Activated CD4-positive, alpha-beta T cell treated with anti-CD3 and anti-CD28 coated beads, Interleukin-2, amount 50 U/mL, for 24 hours (primary cell): ENCODE measurements at places on chromosomes 2 and 18.

GRCh38 chr2:18703555-18703954 is 114.2 kb upstream of the NT5C1B start:
- no peak for DNase-seq

- no peak for DNase-seq
These were observed 95.0 kb downstream of the RNF144A start for GRCh38 chr2:7012141-7012764.

DNA sequence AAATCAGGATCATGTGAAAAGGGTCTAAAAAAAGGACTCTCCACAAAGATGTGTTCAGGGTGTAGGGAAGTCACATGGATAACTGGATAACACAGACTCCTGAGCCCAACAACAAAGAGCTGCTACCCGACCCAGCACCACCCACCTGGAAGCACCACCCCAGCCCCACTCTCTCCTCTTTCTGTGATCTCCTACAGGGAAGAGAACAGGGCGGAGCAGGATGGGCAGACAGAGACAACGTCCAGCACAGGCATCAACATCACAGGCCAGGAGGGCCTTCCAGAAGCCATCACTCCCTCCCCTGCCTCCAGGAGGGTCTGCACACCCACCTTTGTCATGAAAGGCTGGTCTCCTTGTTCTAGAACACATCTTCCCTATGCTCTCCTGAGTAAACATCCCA is 1.3 kb upstream of the CIB4 start:
- no peak for DNase-seq

GRCh38 chr2:203876328-203876727 is 8.8 kb downstream of the CTLA4 start:
- DNase-seq = no peak

GRCh38 chr2:43461453-43462073 is 134.3 kb downstream of the THADA start:
- DNase-seq = no peak

- DNase-seq = no peak
These were observed 22.4 kb downstream of the RRM2 start for GRCh38 chr2:10144771-10145518.

- DNase-seq = no peak
These were observed 62.0 kb downstream of the POLE4 start for GRCh38 chr2:75020476-75020875.

DNA sequence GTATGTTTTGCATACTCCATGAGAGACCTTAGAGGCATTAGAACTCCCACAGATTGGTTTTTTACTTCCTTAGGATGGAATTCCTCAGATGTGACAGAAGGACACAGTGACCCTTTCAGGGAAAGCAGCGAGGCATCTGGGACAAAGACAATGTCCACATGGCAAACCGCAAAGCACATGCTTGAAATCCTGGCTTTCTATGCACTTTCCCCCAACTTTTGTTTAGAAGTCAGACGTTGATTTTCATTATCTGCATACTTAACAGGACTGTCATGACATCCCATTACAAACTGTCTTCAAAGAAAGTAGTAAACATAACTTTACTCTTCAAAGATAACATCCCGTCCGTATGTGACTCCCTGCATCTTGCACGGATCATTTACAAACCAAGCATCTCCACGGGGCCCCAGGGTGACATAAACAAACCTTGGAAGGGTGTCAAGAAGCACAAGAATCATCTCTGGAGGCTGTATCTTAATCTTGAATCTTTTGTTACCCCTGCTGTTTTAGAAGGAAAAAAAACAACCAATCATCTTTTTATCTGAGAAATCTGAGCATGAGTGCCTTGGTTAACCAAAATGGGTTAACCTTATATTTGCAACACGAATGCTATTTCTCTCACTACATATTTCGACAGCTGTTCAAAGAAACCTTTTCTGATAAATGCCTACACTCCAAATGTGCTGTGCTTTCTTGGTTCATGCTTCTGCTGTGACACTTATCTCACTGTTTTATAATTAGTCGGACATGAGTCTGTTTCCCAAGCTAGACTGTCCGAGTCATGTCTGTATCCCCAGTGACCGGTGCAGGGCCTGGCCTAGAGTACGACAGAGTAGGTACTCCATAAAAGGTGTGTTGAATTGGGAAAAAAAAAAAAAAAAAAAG is 90.8 kb downstream of the CCBE1 start:
- no peak for DNase-seq

DNA sequence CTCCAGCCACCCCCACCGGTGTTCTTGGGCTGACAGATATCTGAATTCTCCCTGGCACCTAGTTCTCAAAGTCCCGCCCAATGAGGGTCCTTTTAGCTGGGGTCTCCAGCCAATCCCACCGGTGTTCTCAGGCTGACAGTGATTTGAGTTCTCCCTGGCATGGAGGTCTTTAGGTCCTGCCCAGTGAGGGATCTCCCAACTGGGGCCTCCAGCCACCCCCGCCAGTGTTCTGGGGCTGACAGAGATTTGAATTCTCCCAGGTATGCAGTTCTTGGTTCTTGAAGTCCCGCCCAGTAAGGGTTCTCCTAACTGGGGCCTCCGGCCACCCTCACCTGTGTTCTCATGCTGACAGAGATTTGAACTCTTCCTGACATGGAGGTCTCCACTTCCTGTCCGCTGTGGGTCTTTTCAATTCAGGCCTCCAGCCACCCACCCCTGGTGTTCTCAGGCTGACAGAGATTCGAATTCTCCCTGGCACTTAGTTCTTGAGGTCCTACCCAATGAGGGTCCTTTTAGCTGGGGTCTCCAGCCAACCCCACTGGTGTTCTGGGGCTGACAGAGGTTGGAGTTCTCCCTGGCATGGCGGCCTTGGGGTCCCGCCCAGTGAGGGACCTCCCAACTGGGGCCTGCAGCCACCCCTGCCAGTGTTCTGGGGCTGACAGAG is 154.6 kb downstream of the ANKRD36 start:
- no peak for DNase-seq

DNA sequence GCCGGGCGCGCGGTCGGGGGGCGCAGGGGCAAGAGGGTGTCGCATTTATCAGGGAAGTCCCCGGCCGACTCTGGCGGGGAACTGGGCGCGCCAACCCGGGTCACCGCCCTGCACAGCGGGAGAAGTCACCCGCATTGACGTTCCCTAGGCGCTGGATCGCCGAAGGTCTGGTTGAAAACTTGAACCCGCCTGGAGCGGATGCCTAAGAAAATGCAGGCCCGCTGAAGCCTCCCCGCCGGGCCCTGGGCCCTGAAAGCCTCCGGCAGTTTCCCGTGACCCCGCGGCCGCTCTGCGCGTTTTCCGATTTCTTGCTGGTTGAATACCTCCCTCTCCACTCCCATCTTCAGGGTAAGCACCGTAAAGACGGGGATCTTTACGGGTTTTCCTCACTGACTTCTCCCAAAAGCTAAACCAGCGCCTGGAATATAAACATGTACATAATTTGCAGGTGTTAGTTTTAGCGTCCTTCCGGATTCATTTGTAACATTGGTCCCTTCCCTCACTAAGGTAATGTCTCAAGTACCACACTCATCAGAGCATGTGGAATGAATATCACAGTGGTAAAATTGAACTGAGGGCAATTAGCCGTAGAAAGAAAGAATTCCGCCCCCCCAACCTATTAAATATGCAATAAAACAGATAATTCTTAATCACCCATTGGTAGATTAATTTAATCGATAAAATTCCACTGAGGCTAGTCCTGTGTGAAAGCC is 675 bp upstream of the SPIRE1 start:
- DNase-seq = no peak

DNA sequence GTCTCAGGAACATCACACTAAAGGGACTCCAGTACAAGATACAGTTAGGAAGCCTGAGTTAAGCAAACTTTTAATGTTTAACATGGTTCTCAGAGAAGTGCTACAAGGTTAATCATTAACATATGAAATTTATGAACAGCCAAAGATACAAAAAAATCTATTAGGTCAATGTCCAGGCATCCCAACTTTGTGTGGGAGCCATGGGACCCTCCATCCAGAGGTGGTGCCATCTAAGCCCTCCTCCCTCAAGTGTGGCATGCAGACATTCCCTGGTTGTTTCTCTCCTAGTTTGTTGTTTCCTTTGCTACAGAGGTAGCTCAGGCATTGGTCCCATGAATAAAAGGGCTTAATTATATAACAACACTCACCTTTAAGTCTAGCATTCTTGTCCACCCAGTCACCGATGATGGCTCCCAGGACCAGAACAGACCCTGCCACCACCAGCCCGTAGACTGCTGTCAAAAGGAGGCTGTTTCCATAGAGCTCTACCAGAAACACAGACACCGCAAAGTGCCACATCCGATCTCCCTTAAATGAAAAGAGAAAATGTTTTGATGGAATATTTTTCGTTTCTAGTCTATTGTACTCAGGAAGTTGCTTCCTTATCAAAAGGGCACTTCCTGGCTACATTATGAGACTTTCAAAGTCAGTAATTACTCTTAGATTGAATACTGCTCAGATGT is 5.7 kb downstream of the SLC40A1 start:
- no peak for DNase-seq

GRCh38 chr2:178909507-178909906 is 102.3 kb upstream of the TTN start:
- DNase-seq = no peak

- DNase-seq = no peak
These were observed 79.8 kb upstream of the CYRIA start for GRCh38 chr2:16745466-16745865.
